ENCODE measurements at places on chromosomes 11 and 22.

DNA sequence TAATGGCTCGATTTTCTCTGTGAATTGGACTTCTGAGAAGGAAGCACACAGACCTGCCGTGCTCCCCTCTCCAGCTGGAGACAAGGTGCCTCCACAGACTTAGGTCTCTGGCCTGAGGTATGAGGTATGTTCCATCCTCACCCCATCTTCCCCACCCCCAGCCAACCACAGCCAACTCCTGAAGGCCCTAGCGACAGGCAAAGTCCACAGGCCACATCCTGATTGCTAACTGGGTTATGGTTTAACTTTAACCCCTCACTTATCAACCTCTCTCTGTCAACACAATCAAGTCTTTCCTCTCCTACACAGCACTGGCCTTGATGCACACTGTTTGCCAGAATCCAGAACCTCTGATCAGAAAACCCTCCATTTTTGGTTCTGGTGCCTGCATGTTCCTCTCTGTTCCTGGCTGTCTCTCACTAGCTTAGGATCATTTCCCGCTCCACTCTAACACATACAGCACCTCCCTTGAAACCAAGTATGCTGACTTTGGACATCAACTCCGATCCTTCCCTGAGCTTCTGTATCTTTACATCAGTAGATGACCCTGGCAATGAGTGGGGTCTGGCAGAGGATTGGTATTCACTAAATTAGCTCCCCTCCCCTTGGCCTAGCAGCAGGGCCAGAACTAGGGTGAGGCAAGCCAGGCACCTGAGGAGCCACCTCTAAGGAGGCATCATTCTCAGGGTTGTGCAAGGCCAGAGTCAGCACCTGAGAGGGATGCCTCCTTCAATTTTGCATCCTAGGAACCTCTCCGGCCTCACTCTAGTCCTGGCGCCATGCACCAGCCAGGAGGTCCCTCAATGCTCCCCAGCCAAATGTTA, 22.0 kb downstream of the JAML start:
- no peak for DNase-seq

DNA sequence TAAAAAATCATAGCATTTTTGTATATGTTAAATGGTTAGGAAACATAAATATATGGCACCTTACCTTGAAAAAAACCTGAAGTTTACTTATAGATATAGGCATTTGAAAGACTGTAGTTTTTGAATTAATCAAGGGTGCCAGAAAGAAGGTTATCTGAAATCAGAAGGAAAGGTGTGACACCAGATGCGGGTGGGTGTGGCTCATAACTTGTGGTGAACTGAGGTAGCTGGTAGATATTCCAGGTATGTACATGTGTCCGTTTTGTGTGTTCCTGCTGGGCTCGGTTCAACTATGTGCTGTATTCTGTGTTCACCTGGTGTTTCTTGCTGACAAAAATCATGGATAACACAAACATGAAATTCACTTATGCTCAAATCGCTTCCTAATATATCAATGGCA, 35.6 kb downstream of the STK33 start:
- DNase-seq, result no peak

DNA sequence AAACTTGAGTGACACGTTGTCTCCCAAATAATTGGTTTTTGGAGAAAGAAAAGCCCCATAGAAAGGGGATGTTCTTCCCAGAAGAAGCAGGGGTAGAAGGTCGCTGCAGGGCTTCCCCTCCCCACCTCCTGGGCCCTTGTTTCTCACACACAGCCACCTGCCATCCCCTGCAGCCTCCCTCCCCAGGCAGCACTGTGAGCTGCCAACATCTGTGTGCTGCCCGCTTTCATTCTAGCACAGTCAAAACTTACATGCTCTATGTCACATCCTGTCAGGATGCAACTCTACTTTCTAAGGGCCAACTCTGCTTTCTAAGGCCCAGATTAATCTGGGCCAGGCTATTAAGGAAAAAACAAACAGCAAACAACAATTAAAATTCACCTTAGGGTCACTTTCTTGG, 309.4 kb upstream of the ZC3H12C start:
- DNase-seq, result no peak

GRCh38 chr11:10639350-10639749, 54.2 kb downstream of the IRAG1 start:
- DNase-seq, result no peak

DNA sequence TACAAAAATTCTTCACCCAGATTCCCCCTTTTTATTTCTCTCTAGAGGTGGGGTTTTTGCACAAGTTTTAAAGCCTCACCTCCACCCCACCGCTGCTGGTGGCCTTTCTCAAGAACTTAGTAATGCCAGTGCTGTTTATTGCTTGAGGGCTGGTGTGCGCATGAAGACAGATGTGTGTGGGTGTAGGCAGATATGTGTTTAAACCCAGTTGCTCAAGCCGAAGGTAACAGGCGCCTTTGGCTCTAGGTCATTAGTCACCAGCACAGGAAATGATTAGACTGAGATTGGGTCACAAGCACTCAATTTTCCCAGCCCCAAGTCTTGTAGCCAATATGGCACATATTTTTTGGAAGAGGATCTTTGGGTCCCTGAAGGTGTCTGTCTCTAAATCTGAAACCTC, 2.7 kb upstream of the CLMP start:
- DNase-seq, result peak; percentile 70

- DNase-seq, result no peak
Observed at GRCh38 chr11:10414659-10415058, 40.4 kb upstream of the AMPD3 start.

DNA sequence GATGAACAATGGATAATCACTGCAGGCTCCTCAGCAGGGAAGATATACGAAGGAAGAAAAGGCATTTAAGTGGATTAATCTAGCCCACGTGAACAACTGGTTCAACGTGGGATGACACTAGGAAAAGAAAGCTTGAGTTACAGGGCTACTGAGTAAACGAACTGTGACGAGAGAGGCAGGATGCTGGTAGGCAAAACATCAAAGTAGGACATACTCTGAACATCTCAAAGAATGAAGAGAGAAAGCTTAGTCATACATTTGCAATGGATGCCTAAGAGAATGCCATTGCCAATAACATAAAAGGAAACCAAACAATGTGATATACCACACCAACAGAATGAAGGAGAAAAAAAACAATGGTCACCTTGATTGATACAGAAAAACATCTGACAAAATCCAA, 12.9 kb downstream of the USP28 start:
- DNase-seq, result peak; percentile 12

- DNase-seq, result no peak
Observed at GRCh38 chr11:119694334-119694733, 34.7 kb downstream of the NECTIN1 start.

- DNase-seq, result no peak
Observed at GRCh38 chr11:88521399-88521798, 183.9 kb upstream of the CTSC start.

GRCh38 chr22:20940186-20940651, 23.0 kb downstream of the CRKL start:
- DNase-seq, result no peak

- DNase-seq, result no peak
Observed at GRCh38 chr11:25943777-25944661, 387.9 kb upstream of the ANO3 start.

DNA sequence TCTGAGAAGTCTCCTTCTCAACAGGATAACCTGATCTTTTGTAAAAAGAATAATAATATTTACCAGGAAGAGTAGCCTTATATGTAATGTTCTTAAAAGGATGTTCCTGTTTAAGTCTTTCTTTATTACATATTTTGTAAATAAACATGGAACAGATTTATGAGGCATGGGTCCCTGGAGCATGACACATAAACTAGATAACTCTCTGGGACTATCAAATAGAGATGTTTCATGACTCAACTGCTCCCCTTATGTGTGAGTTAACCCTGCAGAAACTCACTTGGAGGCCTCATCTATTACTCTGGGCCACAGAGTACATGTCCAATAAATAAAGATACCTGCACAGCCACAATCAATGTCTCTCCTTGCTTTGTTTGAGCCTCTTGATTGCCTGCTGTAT, 64.6 kb downstream of the GDPD4 start:
- DNase-seq, result peak; percentile 3

- DNase-seq, result no peak
Observed at GRCh38 chr11:111176603-111177002, 68.9 kb upstream of the POU2AF2 start.

- no peak for DNase-seq
Observed at GRCh38 chr22:27063406-27063805, 406.0 kb downstream of the MIAT start.

DNA sequence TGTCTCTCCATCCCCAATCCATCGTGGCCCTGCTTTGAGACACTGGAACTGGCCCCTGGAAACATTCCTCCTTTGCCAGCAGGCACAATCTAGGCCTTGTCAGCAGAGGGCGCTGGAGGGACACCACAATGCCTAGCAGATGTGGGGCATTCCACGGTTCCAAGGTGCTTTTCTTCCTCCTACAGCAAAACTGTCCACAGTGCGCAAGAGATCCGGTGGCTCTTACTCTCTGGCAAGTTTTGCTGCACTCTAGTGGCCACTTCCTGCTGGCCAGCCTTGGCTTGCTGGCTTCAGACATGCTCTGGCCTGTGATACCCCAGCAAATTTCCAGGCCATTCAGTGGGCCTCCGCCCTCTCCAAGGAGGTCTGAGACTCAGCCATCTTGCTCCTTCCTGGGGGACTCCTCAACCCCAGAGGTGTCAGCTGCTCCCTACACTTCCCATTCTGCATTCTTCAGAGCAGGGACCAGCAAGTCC, 17.1 kb upstream of the RBM4B start:
- DNase-seq, result peak; percentile 97

DNA sequence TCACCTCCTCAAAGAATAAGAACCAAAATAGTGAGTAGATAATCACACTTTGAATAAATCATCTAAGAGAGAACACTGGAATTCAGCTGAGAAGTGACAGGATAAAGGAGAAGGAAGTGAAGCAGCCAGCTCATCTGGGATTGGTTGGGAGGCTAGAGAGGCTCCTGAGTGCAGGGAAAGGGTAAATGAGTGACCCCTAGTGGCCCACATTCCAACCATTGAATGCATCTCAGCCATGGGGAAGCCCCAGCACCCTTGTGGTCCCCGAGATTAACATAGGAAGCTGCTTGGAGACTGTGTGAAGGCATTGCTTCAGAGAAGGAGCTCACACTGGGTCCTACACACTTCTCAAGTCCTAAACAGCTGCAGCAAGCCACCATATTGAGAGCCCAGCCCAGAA, 82.3 kb downstream of the JRKL start:
- DNase-seq, result no peak

DNA sequence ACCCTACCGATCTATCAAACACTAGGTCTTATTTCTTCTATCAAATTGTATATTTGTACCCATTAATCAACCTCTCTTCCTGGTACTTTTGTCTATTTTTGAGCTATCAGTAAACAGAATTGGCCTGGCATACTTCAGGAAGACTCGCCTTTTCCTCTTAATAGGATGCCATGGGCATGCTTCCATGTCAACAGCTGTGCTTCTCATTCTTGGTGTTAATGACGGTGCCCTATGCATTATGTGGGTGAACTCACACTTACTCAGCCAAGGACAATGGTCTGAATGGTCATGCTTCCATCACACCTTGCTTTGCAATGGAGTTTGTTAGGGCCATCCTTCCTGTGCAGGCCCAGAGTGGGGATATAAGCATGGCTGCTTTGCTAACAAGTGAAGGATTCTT, 521.8 kb downstream of the MIAT start:
- DNase-seq, result no peak

- no peak for DNase-seq
Observed at GRCh38 chr22:37169947-37170688, 17.9 kb downstream of the C1QTNF6 start.

DNA sequence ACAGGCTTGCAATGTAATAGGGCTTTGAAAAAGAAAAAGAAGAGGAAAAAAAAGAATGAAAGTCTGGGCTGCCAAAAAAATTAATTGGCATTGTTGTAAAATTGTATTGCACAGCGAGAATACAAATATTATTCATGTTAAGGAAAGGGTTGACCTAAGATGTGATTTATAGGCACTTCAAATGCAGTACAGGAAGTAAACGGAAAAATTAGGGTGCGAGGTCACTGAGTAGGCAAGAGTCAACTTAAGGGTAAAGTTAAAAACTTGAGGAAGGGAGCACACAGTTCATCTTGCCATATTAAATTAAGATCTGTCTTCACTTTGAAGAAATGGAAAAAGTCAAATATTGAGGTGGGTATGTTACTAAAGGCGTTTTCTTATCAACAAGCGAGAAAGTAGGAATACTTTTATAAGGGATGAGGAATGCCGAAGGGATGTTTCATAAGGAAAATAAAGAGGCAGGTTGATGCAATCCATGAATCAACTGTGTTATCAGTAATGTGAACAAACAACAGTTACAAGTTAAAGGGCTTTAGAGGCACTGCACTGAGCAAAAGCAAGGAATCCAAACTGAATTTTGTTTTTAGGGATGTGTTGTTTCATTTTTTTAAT, 123.0 kb downstream of the WT1 start:
- DNase-seq, result no peak

DNA sequence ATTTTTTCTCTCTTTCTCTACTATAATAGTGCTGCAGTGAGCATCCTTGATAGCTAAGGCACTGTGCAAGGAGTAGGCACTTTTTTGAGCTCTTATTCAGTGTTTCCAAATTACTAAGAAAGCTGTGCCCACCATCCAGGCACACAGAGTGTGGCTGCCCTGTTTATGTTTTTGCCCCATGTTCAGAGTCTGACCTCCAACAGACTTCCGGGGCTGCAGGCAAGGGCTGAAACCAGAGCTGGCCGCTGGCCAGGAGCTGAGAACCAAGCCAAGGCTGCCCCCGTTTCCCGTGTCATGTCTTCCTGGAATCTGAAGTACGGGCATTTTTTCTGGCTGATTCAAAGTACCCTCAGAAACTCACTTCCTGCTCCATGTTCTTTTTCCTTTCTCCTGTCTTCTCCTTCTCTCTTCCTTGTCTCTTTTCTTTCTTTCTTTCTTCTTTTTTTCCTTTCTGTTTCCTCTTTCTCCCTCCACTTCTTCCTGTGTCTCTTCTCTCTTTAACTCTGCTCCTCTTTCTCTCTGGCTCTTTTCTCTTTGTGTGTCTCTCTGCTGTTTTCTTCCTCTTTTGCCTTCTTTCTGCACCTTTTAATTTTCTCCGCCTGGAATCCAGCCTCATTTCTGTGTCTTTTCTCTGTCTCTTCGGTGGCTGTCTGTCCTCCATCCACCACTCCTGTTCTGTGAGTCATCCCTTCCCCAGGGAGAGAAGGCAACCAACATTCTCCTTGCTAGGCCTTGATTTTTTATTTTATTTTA, 17.0 kb upstream of the KCTD14 start:
- DNase-seq, result peak; percentile 80

DNA sequence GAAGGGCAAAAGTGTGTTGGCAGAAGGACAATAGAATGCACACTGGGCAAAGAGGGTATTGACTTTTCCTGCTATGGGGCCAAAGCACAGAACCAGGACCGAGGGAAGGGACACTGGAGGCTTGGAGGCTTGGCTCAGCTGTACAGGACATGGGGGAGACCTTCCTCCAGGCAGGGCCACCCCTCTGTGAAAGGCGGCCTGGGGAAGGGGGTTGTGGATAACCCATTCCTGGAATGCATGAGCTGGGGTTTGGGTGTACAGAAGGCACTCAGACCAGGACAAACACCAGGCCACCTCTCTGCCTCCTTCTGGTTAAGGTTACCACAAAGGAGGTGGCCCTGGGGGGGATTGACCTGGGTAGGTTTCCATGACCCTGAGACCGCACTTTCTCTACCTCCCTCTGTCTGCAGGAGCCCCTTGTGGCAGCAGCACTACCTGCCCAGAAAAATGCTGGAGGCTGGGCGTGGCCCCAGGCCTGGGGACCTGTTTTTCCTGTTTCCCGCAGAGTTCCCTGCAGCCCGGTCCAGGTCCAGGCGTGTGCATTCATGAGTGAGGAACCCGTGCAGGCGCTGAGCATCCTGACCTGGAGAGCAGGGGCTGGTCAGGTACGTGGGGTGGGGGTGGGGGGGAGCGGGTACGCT, 9.6 kb downstream of the P2RY2 start:
- DNase-seq, result no peak

All from HFFc6 (cell line).